ENCODE measurements at places on chromosomes 3 and 15. TPM values are rescaled to one million over a fixed set of nuclear protein-coding genes. Genes with fewer than 3 reads are reported as not detected.

Gene C3orf22
- not detected for total RNA-seq

- DNase-seq: no peak
These were observed 29.6 kb downstream of the FSIP1 start for GRCh38 chr15:39752991-39753390.

Gene CLSTN2
- total RNA-seq: 7.8 TPM

DNA sequence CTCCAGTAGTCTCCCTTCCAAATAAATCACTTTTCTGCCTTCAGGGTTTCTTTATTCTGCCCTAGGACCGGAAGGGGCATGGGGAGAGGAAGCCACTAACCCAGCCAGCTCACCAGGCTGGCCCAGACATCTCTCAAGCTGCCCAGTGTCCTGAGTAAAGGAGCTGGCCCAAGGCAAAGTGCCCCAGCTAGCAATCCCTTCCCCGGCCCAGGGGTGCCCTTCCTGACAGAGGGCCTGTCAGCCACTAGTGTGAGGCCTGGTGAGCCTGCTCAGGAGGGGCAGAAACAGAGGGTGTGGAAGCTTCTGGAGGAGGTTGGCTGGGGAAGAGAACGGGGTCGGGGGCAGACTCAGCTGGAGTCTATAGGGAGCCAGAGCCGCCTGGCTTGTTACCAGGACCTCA lies 22.2 kb downstream of the SHF start:
- no peak for DNase-seq

GRCh38 chr3:105253225-105253624 lies 113.5 kb upstream of the ALCAM start:
- DNase-seq: no peak

Gene CHRD
- 7.8 TPM for total RNA-seq

Gene SERPINI2
- total RNA-seq: 0.40 TPM

DNA sequence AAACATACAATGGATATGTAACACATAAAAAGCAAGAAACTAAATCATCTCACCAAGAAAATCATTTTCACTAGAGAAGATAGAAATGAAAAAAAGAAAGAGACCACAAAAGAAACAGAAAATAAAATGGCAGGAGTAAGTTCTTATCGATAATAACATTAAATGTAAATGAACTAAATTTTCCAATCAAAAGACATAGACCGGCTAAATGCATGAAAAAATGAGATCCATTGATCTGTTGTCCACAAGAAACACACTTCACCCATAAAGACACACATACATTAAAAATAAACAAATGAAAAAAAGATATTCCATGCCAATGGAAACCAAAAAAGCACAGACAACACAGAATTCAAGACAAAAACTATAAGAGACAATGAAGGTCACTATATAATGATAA lies 1771.9 kb downstream of the SI start:
- no peak for DNase-seq

DNA sequence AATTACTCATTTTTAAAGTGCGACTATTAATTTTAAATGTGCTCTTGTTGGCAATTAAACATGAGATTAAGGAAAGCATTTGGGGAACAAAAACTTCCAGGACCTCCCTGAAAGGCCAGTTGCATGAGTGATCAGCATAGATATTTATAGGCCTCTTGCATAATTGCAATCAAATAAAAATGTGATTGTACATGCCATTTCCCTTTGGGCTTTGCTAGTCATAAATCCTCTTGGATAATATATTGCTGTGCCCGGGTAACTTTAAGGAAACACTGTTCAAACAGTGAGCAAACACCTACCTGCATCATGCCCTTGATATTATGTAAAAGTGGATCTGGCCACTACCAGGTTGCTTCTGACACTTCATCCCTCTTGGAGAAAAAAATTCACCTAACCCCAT lies 239.1 kb downstream of the MCTP2 start:
- no peak for DNase-seq

Gene CD80
- total RNA-seq: not detected

Data from Right ventricle myocardium superior (tissue), 1 donor.